Nephron progenitor cell (in vitro differentiated cells): ENCODE measurements at places on chromosomes 7 and 10.

GRCh38 chr7:77330169-77330882, 85.8 kb downstream of the GSAP start:
- DNase-seq, result no peak

DNA sequence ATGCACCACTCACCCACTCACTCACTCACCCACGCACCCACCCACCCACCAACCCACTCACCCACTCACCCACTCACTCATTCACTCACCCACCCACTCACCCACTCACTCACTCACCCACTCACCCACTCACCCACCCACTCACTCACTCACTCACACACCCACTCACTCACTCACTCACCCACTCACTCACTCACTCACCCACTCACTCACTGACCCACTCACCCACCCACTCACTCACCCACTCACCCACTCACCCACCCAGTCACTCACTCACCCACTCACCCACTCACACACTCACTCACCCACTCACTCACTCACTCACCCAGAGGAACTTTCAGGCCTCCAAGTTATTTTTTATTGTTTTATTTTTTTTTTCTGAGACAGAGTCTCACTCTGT, 93.1 kb upstream of the MKI67 start:
- DNase-seq, result no peak

- DNase-seq, result no peak
Measured at GRCh38 chr7:155184923-155185322, 112.8 kb upstream of the INSIG1 start.

GRCh38 chr10:112295853-112296830, 12.9 kb downstream of the TECTB start:
- no peak for DNase-seq

- DNase-seq, result no peak
Measured at GRCh38 chr7:49398746-49399145, 374.7 kb upstream of the VWC2 start.

GRCh38 chr10:71436268-71437125, 39.8 kb downstream of the CDH23 start:
- no peak for DNase-seq

- DNase-seq, result peak; percentile 23
Measured at GRCh38 chr10:132175408-132175807, 11.3 kb upstream of the DPYSL4 start.

GRCh38 chr7:74092321-74092963, 8.8 kb downstream of the LIMK1 start:
- peak; percentile 57 for DNase-seq

- DNase-seq, result no peak
Measured at GRCh38 chr10:124827474-124827873, 25.9 kb downstream of the ABRAXAS2 start.

DNA sequence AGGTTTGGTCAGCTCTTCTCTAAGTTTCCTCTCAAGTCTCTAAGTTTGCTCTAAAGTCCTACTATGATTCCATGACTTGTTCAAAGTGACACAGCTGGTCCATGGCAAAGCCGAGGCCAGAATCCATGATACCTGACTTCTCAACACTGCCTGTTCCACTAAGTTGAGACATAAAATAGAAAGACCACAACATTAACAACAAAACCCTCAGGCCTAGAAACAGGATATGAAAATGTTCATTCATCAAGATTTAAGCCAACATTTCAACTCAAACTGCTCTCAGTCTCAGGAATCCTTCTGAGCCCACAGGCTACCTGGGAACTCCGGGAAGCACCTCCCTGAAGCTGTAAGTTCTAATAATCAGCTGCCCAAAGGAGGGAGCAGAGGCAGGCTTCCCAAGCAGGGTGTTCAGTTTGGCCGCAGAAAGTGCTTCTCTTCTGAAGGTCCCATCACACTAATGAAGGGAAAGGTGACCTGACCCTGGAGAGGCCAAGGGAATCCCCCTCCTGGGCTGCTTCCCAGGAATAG, 62.9 kb downstream of the STK17A start:
- no peak for DNase-seq

- DNase-seq, result no peak
Measured at GRCh38 chr10:126147866-126148587, 240.2 kb downstream of the ADAM12 start.

DNA sequence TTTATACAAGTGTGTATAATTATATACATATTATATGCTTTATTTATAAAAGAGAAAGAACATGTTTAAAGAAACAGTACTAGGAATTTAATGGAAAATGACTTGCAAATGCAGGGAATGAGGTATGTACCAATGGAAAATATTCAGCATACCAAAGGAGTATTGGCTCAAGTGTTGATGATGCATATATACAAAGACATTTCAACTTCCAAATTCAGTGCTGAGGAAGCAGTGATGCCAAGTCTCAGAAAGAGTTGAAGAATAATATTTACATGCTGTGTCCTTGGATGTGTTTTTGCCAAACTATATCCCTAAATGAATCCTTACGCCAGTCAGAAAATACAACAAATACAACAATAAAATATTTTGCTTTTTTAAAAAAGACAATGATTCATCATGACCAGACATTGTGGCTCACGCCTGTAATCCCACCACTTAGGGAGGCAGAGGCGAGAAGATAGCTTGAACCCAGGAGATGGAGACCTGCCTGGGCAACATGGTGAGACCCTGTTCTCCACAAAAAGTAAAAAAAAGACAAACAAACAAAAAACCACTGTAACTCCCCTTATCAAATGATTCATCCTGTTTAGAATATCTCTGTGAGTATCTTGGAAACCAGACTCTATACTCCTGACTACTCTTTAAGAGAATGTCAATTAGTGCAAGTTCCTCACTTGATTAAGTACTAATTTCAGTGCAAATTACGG, 157.2 kb downstream of the CHRM2 start:
- no peak for DNase-seq

- no peak for DNase-seq
Measured at GRCh38 chr10:65907199-65907712, 1018.6 kb upstream of the LRRTM3 start.

DNA sequence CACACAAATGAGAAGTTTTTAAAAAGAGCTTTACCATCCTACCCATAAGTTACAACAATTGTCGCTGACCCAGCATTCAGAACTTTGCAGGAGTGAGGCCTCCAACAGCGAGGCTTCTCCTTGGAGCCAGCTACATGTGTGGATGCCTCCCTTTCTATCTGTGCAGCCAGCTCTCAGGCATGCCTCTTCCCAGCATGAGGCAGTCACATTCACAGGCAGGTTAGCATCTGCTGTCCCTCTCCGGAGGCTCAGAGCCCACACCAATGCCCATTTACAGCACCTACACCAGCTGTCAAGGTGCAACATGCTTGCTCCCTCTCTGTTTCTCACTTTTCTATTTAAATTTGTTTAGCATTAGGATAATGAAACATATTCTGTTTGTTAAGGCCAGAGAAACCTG, 278.7 kb upstream of the PODXL start:
- no peak for DNase-seq

DNA sequence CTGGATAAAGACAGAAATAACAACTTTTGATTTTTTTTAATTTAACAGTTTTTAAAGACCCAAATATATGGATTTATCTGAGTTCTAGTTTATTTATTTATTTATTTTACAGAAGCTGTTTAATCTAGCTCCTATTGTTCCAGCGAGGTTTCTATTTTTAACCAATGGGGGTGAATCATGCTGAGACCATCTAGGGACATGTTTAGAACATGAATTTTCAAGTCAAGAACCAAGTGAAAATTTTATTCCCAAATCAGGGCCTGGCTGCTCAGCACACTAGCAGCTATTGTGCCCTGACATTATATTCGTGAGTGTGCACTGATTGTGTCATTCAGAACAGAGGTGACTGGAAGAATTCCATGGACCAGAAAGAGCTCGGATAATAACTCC, 24.6 kb upstream of the MPP7 start:
- DNase-seq, result no peak

DNA sequence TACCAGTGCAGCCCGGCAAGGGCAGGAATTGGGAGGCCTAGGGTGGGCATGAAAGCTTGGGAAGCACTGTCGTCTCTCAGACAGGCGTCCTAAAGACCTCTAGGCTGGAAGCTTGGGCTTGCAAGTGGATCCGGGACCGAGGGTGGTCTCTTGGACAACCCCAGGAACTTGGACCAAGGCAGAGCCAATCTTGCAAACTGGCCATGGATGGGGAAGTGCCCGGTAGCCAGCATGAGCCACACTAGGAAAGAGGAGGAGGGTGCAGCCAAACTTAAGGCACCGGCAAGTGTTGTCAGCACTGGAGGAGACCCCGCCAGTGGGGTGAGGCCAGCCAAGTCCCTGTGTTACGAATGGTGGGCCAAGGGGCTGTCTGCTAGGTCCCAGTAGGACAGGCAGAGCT, 8.5 kb downstream of the LRIT2 start:
- no peak for DNase-seq

DNA sequence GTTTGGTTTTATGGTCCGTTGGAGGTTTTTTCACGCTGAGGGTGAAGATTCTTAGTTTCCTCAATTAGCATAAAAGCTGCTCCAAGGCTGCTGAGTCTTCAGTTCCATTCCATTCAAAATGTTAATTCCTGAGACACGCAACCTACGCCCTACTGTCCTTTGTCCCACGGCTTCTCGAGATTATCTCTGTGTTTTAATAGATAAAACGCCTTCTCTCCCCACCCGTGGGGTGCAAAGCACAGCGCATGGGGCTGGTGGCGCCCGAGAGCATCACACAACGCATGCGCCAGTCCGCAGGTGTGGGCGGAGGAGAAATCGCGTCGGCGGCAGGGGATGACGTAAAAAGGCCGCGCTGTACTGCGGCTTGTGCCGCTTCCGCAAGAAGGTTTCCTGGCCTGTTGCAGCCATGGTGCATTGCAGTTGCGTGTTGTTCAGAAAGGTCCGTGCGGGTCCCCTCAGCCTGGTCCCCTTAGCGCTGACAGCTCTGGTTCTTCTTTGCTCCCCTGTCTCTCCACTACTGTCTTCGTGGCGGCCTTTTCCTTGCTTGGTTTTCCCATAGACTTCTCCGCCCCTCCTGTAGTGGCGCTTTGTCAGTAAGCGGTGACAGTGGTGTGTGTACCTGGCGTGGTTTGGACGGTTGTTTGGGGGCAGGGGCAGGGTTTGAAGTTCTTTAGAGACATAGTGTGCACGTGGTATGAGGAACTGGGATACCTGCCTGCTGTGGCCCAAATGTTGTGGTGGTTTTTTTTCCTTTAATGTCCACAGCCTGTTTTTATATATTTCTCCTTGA, at the start of gene GTPBP10:
GTPBP10 (plus strand) TSS at position 381 of the 790 bp plus-strand sequence; CDS start at position 407, 26 bp downstream.
- peak; percentile 92 for DNase-seq

DNA sequence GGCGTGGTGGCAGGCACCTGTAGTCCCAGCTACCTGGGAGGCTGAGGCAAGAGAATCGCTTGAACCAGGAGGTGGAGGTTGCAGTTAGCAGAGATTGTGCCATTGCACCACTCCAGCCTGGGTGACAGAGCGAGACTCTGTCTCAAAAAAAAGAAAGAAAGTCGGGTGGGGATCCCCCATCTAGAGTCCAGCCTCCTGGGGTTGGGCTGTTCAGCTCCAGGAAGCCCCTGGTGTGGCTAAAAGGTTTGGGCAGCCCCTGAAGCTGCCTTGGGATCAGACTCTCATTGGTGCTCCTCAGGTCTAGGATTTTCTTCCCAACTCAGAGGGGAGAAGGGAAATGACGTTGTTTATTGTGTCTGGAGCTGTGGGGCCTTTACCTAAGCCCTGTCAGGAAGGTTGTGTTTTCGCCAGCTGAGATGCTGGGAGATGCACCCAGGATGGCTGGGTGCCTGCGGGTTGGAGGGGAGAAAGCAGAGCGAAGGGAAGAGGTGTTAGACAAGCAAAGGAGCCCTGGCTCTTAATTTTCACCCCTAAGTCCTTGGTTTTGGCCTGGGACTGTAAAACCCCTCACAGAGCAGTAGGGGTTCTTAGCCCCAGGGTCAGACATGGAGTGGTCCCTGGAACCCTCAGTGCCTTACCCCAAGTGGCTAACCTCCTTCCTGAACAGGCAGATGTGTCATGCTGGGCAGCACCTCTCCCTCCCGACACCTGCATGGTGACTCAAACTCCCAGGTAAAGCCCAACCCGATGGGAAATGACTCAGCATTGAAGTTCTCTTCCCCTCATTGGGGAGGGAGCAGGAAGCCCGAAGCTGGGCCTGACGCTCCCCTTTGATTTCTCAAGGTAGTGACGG, 21.1 kb downstream of the PLAU start:
- no peak for DNase-seq

DNA sequence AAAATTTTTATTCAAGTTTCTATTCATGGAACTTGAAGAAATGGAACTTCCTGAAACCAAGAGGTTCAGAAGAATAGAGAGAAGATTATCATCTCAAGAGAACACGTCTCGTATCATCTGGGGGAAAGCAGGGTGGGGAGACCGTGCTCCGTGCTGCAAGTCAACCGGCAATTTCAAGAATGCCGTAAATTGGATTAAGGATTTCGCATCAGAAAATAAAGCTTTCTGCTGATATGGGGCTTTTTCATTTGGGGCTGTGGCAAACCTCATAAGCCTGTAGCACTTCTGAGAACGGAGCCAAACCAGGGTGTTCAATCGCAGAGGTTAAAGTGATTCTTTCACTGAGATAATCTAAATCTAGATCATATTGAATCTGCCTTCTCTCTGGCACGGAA, 150.1 kb upstream of the NPS start:
- DNase-seq, result no peak

- DNase-seq, result no peak
Measured at GRCh38 chr10:111281516-111281915, 204.7 kb downstream of the ADRA2A start.

- DNase-seq, result no peak
Measured at GRCh38 chr7:156818133-156818532, 74.8 kb downstream of the LMBR1 start.

- no peak for DNase-seq
Measured at GRCh38 chr7:88092676-88092999, 127.2 kb downstream of the SRI start.

DNA sequence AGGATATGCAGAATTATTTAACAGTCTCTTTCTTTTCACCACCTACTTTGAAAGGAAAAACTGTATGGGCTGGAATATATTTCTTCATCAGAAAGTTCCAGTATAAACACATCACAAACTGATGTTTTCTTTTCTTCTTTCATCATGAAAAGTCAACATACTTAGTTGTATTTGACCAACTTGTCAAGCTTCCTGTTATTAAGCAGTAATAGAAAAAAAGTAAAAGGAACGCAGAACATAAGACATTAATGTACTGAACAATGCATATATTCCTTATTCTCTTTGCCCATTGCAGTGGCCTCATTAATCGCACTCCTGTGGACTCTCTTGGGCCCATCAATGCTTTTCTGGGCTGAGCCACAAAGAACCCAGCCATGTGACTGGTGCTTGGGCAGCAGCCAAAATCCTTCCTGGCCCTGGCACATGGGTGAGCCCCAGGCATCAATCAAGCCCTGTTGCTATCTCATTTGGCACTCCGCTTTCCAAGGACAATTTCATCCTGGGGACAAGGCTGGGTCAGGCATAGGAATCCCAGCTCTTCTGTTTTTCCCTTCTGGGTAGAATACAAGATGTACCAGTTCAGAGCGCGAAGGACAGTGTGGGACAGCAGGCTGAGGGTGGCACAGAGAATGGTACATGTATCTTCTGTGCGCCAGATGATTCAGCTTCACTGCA, 42.3 kb downstream of the RHOBTB1 start:
- DNase-seq, result no peak

GRCh38 chr10:103541616-103542015, 48.1 kb downstream of the NEURL1 start:
- DNase-seq, result no peak

- no peak for DNase-seq
Measured at GRCh38 chr7:1762238-1762945, 92.3 kb downstream of the ELFN1 start.
